CD4-positive, alpha-beta T cell (primary cell): ENCODE measurements at places on chromosomes 13 and 19.

- no peak for DNase-seq
Measured at GRCh38 chr13:21100994-21101757, 39.8 kb upstream of the LATS2 start.

- no peak for DNase-seq
Measured at GRCh38 chr19:49684251-49684982, 5.0 kb upstream of the ADM5 start.

GRCh38 chr19:3224346-3225168 lies at the start of gene CELF5:
CELF5 (plus strand) TSS chr19:3224661; CDS start chr19:3224740, 79 bp downstream.
- DNase-seq: peak; percentile 37

DNA sequence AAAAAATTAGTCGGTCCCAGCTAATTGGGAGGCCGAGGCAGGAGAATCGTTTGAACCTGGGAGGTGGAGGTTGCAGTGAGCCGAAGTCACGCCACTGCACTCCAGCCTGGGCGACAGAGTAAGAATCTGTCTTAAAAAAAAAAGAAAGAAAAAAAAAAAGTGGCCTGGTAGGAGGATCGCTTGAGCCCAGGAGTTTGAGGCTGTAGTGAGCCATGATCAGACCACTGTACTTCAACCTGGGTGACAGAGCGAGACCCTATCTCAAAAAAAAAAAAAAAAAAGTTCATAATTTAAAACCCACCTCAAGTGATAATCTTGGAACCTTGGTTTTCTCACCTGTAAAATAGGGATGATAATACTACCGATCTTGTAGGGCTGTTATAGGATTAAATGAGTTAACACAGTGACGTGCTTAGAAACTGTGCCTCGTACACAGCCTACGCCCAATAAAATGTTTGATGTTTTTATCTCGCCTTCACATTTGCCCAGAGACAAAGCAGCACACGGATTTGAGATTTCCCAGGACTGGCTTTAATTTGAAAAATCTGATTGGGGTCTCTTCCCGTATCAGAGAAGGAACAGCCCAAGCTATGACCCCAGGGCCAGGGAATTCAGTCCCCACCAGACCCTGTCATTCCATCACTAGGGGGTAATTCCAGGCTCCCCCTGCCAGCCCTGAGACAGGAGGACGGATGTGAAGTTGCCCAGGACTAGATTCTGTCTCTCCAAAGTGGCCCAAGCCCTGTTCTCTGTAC lies 3.6 kb downstream of the SERTAD1 start:
- DNase-seq: no peak

GRCh38 chr19:19170053-19170872 lies at the start of gene MEF2B:
MEF2B (minus strand) TSS chr19:19170263; CDS start chr19:19150735, 19,528 bp downstream.
- DNase-seq: peak; percentile 75

DNA sequence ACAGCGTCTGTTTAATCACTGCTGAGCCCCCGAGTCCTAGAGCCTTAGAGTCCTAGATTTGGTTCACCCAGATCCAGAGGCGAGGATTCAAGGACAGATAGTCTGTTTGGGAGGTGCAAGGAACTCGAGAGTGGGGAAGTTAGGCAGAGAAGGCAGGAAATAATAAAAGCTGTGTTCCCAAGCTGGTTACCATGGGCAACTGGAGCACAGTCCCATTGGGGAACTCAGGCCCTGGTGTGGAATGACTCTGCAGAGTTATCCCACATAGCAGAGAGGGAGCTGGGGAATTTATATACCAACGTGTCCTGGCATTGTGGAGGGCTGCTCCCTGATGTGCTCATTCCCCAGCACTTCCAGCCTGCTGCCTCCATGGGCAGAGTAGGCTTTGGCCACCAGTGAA lies 9.7 kb downstream of the IGSF23 start:
- DNase-seq: no peak

DNA sequence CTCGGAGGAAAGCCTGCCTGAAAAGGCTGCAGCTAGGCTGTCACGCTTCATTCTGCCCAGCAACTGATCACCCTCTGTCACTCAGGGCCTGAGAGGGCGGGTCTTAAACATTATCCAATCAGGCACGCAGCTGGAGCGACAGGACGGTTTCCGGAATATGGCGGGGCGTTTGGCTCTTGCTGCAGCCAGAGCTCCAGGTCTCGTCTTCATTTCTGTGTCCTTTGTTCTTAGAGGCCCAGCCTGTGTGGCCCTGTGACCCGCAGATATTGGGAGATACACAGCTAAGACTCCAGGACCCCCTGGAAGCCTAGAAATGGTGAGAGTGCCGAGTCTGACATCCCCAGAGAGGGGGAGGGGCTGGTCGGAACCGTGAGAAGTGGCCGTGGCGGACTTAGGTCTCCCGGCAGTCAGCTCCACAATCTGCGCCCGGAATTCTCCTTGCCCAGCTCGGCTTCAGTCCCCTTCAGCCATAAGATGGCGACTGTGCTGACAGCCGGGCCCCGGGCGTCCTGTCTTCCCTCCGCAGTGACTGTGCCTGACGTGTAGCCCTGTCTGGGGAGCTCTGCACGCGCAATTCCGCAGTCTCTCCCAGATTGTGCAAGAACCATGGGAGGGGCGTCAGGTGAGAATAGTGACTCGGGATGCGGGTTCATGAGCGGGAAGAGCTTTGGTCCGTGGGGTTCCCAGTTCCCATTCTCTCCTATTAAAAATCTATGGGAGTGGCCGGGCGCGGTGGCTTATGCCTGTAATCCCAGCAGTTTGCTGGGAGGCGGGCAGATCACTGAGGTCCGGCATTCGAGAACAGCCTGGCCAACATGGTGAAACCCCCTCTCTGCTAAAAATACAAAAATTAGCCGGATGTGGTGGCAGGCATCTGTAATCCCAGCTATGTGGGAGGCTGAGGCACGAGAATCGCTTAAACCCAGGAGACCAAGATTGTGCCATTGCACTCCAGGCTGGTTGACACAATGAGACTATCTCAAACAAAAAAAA lies at the start of gene ZNF429:
Gene ZNF429 (plus strand): TSS at position 144 of the 993 bp plus-strand sequence. CDS start 170 bp downstream, at position 314.
- peak; percentile 87 for DNase-seq

DNA sequence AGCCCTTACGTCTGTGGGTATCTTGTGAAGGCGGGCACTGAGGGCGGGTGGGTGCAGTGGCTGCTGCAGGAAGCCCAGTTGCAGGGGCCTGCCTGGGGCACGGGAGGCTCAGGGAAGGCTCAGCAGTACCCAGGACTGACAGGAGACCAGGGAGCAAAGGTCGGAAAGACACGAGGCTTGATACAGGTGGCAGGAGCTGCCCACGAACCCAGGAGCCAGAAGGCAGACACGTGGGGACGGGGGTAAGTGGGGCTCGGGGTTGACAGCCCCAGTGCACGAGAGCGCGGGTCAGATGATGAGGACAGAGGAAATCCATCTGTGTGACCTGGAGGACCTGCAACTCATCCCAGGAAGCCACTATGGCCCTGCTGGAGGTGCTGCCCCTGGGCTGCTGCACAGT lies 25.3 kb downstream of the ELAVL1 start:
- no peak for DNase-seq

GRCh38 chr13:100203696-100204367 lies 114.9 kb downstream of the PCCA start:
- DNase-seq: peak; percentile 46

GRCh38 chr13:98192008-98192407 lies 14.9 kb upstream of the RNF113B start:
- no peak for DNase-seq

GRCh38 chr19:40633207-40633606 lies 32.0 kb downstream of the LTBP4 start:
- DNase-seq: no peak

- DNase-seq: peak; percentile 74
Measured at GRCh38 chr19:6632002-6632621, 37.8 kb downstream of the TNFSF14 start.

DNA sequence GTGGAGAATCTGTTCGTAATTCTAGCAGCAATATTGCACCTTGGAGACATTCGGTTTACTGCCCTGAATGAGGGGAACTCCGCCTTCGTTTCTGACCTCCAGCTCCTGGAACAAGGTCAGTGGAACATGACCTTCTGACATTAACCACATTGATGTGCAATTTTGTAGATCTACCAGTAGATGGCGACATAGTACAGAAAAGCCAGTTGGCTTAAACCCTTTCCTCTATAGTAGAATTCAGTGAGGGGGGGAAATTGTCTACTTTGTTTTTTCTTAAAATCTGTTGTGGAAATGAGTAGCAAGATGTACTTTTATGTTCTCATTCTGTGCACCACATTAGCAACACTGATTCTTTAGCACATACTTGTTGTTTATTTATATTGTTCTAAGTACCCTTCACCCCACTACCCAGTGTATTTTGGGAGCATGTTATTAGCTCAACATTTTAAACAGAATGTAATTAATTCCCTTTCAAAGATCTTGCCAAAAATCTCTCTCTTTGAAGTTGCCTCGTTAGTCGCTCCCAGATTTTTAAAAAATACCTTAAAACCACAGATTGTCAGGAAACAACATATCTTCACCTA lies 332.2 kb downstream of the MYO16 start:
- DNase-seq: no peak

DNA sequence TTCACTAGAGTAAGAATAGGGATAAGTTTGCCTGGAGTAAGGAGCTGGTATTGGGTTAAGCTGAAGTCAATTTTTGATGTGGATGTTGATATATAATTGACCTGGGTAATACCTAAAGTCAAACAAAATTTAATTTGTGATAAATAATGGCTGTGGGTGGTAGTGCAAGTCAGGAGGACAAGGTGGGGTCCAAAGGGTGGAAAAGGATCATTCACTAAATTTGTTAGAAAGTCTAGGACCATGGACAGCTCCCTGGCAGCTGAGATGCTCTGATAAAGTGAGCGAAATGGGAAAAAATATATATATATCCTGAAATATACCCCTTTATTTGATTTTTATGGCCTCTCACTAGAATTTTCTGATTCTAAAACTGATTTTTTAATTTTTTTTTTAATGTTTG lies 463.5 kb downstream of the GPC6 start:
- DNase-seq: no peak

DNA sequence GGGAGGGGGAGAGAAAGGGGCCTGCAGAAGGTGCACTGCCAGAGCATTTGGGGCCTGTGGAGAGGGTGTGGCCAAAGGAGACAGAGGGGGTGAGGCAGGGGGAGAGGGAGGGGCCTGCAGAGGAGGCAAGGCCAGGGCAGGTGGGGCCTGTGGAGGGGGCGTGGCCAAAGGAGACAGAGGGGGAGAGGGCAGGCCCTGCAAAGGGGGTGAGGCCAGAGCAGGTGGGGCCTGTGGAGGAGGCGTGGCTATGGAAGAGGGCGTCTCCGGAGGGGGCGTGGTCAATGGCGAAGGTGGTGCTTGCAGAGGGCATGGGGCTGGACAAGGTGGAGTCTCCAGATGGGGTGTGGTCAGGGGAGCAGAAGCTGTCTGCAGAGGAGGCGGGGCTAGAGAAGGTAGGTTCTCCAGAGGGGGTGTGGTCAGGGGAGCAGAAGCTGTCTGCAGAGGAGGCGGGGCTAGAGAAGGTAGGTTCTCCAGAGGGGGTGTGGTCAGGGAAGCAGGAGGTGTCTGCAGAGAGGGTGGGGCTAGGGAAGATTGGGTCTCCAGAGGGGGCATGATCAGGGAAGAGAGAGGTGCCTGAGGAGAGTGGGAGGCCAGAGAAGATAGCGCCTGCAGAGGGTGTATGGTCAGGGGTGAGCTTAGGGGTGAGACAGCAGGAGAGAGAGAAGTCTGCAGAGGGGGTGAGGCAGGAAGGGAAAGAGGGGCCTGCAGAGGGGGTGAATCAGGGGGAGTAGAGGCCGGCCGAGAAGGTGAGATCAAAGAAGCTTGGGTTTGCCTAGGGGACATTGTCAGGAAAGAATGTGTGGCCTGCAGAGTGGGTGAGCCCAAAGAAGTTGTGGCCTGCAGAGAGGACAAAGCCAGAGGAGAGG lies 3.4 kb downstream of the PRR36 start:
- DNase-seq: no peak

DNA sequence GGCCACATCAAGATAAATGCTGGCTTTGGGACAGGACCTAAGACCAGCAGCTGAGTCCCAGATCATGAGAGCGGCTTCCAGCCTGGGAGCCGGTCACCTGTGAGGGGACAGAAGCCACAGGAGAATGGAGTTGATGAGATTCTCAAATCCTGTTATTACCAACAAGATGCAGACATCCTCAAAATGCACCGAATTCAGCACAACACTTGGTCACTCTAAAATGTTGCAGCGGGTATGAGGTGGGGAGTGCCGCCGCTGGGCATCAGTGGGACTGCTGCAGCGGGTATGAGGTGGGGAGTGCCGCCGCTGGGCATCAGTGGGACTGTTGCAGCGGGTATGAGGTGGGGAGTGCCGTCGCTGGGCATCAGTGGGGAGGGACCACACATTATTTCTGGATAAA lies 21.2 kb downstream of the RANBP3 start:
- no peak for DNase-seq

GRCh38 chr19:19304186-19304965 lies 15.9 kb downstream of the SUGP1 start:
- no peak for DNase-seq

DNA sequence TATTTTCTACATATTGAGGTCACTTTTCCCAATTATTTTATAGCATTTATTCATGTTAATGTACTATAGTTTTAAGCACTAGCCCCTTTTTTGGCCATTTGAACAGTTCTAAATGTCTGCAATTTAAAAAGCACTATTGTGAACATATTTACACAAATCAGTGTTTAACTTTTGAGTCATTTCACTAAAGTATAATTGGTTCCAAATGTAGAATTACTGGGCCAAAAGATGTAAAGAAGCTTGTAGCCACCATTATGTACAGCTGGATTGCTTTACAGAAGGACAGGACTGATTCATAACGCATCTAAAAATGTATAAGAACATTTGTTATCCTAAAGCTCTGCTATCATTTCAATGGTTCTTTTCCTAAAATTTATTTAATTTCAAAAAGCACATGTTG lies 16.6 kb upstream of the ATP12A start:
- DNase-seq: no peak

GRCh38 chr19:16383584-16384161 lies 59.0 kb downstream of the KLF2 start:
- DNase-seq: no peak

DNA sequence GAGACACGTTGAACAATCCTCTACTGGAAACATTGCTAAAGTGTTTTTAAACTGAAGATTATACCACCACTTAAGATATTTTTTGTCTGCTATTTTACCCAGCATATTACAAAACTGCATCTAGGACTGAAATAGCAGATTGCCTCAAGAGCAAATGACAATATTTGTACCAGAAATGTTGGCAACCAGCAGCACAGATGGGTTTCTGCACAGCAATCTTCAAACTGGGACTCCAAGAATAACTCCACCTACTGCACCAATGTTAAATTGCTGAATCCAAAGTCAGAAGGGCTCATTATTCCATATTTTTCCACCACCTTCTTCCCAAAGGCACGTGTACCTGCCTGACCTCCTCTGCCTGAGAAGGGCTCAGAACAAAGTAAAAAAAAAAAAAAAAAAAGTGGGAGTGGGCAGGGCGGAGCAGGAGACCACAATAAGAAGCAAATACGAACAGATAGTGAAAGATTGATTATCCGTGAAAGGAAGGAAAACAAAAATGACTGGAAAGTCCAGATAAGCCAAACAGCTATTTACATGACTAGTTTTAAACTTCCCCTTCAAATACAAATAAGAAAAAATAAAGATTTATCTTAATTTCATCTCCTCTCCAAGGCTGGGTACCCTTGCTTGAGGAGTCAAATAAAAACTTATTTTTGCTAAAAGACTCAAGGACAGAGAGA lies 79.4 kb downstream of the FOXO1 start:
- DNase-seq: no peak

DNA sequence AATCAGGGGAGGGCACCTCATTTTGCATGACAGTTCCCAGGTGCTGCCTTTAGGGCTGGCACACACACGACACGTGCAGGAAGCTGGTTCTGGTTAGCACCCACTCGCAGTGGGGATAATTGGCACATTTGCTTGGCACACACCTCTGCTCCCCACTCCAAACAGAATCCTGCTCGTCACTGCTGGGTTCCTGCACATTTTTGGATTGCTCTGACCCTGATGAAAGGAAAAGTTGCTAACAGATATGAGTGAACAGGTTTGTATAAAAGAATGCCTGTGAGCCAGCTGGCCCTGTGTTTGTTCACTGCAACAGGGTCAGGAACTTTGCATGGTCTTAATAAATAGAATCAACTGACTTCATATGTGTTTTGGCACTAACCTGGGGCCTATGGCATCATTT lies 1500.4 kb downstream of the EFNB2 start:
- DNase-seq: no peak
